Central memory CD8-positive, alpha-beta T cell (primary cell): ENCODE measurements at places on chromosomes 16 and 17.

GRCh38 chr17:48995974-48996721 lies 1.0 kb upstream of the IGF2BP1 start:
- H3K27me3 ChIP-seq, result peaks cover 97% of the 10 kb centered on the region
- peak overlapping the region; percentile 69 for H3K4me3 ChIP-seq
- no peak for DNase-seq

DNA sequence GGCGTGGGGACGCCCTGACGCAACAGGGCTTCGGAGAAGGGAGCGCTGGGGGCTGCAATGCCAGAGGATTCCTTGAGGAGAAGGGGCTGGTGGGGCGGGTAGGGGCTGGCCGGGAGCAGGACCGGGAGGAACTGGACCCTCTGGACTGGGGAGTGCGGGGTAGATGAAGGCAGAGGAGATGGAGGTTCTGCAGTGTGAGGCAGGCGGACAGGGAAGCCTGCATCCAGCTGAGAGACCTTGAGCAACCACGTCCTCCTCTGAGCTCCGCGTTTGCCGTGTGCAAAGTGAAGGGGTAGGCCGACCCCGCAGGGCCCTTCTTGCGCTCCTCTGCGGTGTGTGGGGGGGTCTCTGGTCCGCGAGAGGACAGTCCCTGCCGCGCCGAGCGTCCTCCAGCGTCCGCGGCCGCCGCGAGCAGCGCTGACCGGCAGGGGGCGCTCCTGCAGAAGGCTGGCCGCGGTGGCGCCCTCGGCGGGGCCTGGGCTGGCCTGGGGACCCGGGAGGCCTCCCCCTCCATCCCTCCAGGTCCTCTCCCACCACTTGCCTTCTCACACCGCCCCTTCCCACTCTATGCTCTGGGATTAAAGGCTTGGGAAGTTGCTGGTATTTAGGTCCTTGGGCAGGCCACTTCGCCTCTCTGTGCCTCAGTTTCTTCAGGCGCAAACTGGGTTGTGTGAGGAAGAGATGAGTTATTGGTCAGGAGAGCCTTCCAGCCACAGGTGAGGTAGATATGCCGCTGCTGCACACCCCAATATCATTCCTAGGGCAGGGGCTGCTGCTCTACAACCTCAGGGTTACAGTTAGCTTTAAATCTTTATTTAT lies 9.6 kb upstream of the WNT9B start:
- H3K36me3 ChIP-seq, result peaks cover 1% of the 10 kb centered on the region

DNA sequence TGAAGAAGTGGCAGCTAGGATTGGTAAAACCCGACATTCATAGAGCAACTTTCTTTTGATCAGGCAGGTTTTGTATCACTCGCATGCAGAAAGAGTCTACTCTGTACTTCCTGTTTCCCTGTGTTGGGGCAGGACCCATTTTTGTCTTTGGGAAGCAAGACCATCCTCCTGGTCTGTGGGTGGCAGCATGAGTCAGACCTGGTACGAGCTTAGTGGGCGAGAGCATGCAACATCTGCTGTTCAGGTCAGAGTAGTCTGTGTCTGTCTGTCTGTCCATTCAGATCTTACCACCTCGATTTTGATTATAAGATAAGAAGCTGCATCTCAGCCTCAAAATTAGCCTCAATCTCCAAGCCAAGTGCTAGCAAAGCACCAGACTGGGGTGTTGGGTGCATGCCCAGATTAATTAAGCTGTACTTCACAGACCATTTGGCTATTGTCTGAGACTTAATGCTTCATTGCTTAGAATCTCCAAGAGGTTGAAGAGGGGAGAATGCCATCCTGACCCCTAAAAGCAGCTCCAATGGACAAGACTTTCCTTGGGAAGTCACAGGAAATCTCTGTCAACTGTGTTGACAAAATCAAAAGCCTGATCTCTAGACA lies 110.9 kb downstream of the XYLT1 start:
- H3K4me1 ChIP-seq, result peaks cover 61% of the 10 kb centered on the region
- DNase-seq, result peak; percentile 17
- H3K4me3 ChIP-seq, result peak overlapping the region; percentile 45
- no peaks in the 10 kb centered on the region for H3K36me3 ChIP-seq

DNA sequence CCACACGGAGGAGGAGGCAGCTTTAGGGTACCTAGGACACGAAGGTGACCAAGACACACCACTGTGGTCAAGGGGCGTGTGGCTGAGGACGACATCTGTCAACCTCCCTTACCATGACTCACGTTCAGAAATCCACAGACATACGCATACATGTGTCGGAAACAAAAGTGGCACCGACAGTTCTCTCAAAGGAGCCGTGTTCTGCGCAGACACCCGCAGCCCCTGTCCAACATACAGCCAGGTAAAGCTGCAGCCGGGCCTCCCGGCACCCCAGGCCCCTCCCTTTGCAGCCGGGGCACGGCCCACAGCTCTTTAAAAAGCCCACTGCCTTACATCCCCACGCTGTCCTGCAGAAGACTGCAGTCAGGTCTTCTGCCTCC lies 40.5 kb upstream of the KLHDC4 start:
- peaks cover 19% of the 10 kb centered on the region for H3K27me3 ChIP-seq
- DNase-seq, result no peak
- H3K4me1 ChIP-seq, result peaks cover 6% of the 10 kb centered on the region
- peaks cover 1% of the 10 kb centered on the region for H3K36me3 ChIP-seq
- peak overlapping the region; percentile 66 for H3K27ac ChIP-seq

- no peak overlapping the region for H3K27ac ChIP-seq
- no peaks in the 10 kb centered on the region for H3K27me3 ChIP-seq
- H3K4me1 ChIP-seq, result peaks cover 28% of the 10 kb centered on the region
- H3K36me3 ChIP-seq, result peaks cover 1% of the 10 kb centered on the region
- no peak overlapping the region for H3K4me3 ChIP-seq
- no peak for DNase-seq
Measured at GRCh38 chr17:58161566-58161965, 5.2 kb upstream of the OR4D2 start.

- no peaks in the 10 kb centered on the region for H3K4me1 ChIP-seq
- no peak overlapping the region for H3K27ac ChIP-seq
- no peak for DNase-seq
- no peaks in the 10 kb centered on the region for H3K27me3 ChIP-seq
- no peaks in the 10 kb centered on the region for H3K36me3 ChIP-seq
Measured at GRCh38 chr16:12709807-12710206, 93.9 kb downstream of the CPPED1 start.

DNA sequence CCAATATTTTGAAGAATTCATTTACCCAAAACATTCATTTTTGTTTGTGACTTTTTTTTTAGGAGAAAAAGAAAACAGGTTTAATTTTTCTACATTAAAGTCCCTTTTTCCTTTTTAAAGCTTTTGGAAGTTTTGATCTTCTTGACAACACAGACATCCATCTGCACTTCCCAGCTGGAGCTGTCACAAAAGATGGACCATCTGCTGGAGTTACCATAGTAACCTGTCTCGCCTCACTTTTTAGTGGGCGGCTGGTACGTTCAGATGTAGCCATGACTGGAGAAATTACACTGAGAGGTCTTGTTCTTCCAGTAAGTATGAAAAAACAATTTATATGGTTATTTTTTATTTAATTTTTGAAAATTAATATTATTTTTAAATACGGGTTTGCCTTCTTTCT lies 37.2 kb downstream of the SIAH1 start:
- no peak overlapping the region for H3K27ac ChIP-seq
- H3K4me3 ChIP-seq, result no peak overlapping the region
- H3K27me3 ChIP-seq, result no peaks in the 10 kb centered on the region
- H3K36me3 ChIP-seq, result peaks cover 37% of the 10 kb centered on the region
- no peak for DNase-seq
- H3K4me1 ChIP-seq, result no peaks in the 10 kb centered on the region

GRCh38 chr17:78532922-78533640 lies 44.1 kb downstream of the DNAH17 start:
- no peak overlapping the region for H3K27ac ChIP-seq
- no peaks in the 10 kb centered on the region for H3K36me3 ChIP-seq
- H3K4me1 ChIP-seq, result peaks cover 10% of the 10 kb centered on the region
- H3K27me3 ChIP-seq, result no peaks in the 10 kb centered on the region
- no peak for DNase-seq

DNA sequence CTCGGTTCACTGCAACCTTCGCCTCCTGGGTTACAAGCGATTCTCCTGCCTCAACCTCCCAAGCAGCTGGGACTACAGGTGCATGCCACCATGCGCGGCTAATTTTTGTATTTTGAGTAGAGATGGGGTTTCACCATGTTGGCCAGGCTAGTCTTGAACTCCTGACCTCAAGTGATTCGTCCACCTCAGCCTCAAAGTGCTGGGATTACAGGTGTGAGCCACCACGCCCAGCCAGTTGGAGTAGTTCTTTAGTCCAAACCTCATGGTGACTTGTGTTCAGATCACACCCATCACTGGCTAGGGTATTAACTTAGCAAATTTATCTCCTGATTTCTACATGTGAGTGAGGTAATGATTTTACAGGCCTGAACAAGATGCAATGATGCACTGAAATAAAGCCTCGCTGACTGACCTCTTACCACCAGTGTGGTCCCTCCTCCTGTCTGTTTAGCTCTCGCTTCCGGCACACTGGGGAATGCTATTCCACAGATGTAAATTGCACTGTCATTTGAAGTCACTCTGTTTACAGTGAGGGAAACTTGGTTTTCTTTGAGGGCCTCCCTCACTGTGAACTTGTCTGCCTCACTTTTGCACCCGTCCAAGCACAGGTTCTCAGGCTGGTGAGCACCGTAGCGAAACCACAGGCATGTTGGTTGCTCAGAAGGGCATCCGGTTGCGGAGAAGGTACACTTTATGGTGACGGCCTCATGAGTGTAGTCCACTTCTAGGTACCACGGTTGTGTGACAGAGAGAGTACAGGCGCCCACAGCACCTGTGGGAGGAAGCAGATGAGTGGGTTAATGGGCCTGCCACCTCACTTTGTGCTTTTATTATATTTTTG lies 5.5 kb downstream of the IGSF6 start:
- no peaks in the 10 kb centered on the region for H3K27me3 ChIP-seq
- peak; percentile 47 for DNase-seq
- H3K27ac ChIP-seq, result peak overlapping the region; percentile 88
- peak overlapping the region; percentile 66 for H3K4me3 ChIP-seq

- no peak overlapping the region for H3K27ac ChIP-seq
- no peak overlapping the region for H3K4me3 ChIP-seq
- no peaks in the 10 kb centered on the region for H3K27me3 ChIP-seq
- H3K4me1 ChIP-seq, result no peaks in the 10 kb centered on the region
- no peaks in the 10 kb centered on the region for H3K36me3 ChIP-seq
Measured at GRCh38 chr17:19728084-19728495, 11.7 kb upstream of the SLC47A2 start.

DNA sequence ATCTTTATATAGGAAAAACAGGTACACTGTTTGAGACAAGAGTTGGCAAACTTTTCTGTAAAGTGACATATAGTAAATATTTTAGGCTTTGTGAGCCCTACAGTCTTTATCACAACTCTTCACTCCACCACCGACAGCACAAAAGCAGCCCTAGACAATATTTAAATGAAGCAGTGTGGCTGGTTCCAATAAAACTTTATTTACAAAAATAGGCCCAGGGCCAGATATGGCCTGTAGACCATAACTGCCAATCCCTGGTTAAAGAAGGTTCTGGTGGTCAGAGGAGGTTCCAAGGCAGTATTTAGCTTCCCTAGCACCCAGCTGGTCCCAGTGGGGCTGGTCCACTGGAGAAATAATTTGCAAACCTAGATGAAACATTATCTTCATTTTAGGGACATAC lies 3.6 kb downstream of the FAM117A start:
- no peak for DNase-seq
- peak overlapping the region; percentile 17 for H3K27ac ChIP-seq
- H3K4me3 ChIP-seq, result peak overlapping the region; percentile 98
- H3K4me1 ChIP-seq, result peaks cover 83% of the 10 kb centered on the region
- no peaks in the 10 kb centered on the region for H3K27me3 ChIP-seq
- H3K36me3 ChIP-seq, result peaks cover 38% of the 10 kb centered on the region

GRCh38 chr17:45687594-45687993 lies 96.5 kb upstream of the CRHR1 start:
- no peaks in the 10 kb centered on the region for H3K4me1 ChIP-seq
- H3K4me3 ChIP-seq, result no peak overlapping the region
- no peak overlapping the region for H3K27ac ChIP-seq
- H3K36me3 ChIP-seq, result no peaks in the 10 kb centered on the region
- H3K27me3 ChIP-seq, result peaks cover 64% of the 10 kb centered on the region

DNA sequence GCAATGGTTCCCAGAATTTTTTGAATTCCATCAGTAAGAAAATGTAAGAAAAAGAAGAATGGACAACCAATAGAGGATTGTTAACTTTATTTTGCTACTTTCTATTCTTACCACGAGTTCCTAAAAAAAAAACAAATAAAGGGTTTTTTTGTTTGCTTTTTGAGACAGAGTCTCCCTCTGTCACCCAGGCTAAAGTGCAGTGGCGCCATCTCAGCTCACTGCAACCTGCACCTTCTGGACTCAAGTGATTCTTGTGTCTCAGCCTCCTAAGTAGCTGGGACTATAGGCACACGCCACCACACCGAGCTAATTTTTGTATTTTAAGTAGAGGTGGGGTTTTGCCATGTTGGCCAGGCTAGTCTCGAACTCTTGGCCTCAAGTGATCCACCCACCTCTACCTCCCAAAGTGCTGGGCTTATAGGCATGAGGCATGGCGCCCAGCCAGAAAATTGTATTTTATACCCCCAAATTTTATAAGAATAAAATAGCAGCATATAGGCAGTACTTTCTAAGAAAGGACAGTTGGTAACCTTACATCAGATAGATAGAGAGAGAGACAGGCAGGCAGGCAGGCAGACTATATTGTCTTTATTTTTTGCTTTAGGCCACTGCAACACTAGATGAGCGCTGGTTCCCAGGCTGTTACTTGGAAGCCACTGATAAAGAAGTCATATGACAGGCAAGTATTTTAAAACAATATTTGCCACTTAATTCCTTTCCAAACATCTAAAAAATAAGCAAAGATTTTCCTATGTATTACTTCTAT lies 127.5 kb downstream of the VPS53 start:
- DNase-seq, result no peak
- no peaks in the 10 kb centered on the region for H3K27me3 ChIP-seq
- H3K4me1 ChIP-seq, result peaks cover 5% of the 10 kb centered on the region
- no peak overlapping the region for H3K27ac ChIP-seq
- no peak overlapping the region for H3K4me3 ChIP-seq
- H3K36me3 ChIP-seq, result peaks cover 18% of the 10 kb centered on the region

DNA sequence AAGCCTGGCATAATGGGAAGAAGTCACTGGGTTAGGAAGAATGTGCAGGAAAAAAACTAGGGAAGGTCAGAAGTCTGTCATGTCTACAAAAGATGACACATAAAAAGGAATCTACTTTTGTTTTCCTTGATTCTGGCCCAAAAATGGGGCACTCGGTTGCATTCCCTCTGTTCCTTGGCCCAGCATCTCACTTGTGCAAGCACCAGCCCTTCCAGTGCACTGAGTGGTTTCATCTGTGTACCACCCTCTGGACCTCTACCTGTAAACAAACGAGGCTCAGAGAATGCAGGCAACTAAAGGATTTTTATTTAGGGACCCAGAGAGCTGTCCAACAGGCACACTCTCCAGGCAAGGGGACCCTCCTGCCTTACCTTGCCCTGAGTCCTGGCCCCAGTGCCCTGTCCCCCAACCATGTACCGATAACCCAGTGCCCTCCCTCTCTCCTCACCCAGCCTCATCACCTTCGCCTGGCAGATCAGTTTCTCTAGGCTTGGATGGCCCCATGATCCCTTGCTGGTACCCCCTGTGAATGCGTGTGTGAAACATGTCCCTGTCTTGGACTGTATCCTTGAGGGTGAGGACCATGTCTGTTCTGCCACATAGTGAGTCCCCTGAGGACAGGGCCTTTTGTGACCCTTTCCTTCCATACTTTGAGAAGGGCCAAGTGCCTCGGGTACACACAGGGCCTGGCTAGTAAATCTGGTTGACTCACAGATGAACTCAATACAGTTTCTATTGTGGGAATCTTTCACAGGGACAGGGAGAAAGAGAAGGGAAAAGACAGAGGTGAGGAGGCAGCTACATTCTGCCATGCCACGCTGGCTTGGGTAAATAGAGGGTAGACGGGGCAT lies 13.3 kb downstream of the NXPH3 start:
- no peak overlapping the region for H3K27ac ChIP-seq
- H3K36me3 ChIP-seq, result peaks cover 1% of the 10 kb centered on the region
- no peak overlapping the region for H3K4me3 ChIP-seq
